ENCODE measurements at places on chromosomes 7 and 10.

DNA sequence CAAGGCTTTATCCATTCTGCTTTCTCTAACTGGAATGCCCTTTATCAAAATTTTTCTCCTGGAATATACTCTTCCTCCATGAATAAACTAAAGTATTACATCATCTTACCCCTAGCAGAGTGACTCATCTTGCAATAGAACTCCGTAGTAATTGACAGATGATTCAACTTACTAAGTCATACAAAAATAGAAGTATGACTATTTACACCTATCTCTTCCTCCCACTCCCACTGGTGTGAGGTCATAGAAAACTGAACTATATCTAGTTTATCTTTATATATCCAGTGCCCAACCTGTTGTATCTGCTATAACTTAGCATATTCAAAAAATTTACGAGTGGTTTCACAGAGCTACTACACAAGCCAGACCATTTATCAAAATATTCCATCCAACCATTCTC is 26.1 kb downstream of the ABCB1 start:
- no peak for DNase-seq

GRCh38 chr10:33189808-33190207 is 144.7 kb downstream of the NRP1 start:
- DNase-seq = no peak

DNA sequence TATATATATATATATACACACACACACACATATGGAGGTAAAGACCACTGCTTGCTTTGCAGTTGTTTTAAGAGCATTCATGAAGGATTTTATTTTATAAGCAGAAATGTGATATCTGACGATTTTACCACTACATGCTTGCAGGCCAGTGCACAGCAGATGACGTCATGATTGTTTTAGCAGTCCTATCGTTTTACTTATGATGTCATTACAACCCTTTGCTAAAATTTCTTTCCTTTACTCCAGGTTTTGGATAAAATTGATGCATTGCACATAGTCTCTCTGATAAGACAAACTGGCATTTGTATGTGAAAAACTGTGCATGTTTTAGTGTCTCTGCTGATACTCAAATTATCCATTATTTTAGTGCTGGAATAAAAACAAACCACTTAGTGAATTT is 9.2 kb downstream of the EGFR start:
- DNase-seq = no peak

GRCh38 chr7:117707080-117707479 is 166.2 kb downstream of the CTTNBP2 start:
- no peak for DNase-seq

GRCh38 chr7:1042492-1042833 is 1.9 kb upstream of the GPR146 start:
- no peak for DNase-seq

DNA sequence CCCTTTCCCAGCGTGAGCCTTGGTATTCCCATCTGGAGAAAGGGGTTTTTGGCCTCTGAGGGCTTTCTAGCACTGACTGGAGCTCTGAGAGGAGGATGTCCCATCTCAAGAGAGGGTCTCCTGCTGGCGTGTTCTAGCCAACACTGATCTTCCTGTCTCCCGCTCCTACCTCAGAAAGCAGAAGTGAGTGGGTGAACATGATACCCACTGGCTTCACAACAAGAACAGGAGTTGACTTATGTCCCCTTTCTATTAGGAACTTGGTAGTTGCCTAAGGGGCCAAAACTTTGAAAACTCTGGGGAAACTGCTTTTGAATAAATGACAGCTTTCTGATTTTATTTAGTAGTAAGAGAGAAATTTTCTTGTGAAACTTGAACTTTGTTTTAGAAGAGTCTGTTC is 113.1 kb upstream of the ADCY1 start:
- no peak for DNase-seq

GRCh38 chr7:26329520-26330255 is 38.0 kb downstream of the SNX10 start:
- no peak for DNase-seq

GRCh38 chr10:91194497-91195179 is 25.8 kb upstream of the PCGF5 start:
- no peak for DNase-seq

- no peak for DNase-seq
Observed at GRCh38 chr7:47847207-47847606, 101.1 kb downstream of the PKD1L1 start.

DNA sequence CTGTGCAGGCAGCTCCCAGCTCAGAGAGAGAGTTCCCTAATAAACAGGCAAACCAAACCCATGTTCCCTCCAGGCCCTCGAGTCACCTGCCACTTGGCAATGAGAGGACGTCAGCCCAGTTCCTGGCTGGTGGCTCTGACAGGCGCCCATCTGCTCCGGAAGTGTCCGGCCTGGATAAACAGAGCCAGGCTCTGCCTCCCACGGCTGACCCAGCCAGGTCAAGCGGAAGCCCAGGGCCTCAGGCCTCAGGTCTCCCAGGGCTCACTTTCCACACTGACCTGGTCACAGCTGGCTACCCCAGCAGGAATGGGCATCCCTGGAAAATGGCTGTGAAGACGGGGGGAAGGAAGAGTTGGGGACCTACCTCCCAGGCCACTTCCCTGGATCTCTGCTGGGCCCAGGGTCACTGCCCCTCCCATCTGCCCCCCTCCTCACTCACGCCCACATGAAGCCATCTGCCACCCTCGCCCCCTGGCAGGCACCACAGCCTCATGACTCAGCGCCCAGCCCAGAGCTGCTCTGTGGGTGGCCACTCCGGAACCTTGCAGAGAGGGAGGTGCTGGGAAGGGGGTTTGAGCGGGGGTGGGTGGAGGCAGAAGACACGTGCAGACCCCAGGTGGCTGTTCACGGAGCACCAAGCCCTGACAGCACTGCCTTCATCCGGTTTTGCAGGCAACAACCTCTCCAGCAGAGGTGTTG is 37.4 kb upstream of the DUSP5 start:
- DNase-seq = peak; percentile 42

DNA sequence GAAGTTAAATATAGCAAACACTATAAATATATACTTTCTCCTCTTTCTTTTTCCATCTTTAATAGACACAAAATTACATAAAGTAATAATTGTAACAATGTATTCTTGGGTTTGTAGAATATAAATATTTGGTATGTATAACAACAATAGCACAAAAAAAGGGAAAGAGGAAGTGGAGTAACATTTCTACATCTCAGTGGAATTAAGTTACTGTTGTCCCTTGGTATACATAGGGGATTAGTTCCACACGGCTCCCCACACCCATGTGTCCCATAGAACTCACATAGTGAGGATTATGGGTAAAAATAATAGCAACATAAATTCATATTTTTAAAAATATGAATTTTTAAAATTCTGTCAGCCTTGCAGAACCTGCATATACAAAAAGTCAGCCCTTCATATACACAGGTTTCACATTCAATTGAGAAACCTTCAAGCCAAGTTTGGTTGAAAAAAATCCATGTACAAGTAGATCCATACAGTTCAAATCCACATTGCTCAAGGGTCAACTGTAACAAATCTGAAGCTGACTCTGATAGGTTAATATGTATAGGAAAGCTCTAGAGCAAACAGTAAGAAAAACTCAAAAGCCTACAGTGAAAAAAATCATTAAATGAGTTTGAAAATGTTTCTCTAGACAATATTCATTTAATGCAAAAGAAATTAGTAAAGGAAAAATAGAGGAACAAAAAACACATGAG is 92.4 kb downstream of the HYCC1 start:
- no peak for DNase-seq

DNA sequence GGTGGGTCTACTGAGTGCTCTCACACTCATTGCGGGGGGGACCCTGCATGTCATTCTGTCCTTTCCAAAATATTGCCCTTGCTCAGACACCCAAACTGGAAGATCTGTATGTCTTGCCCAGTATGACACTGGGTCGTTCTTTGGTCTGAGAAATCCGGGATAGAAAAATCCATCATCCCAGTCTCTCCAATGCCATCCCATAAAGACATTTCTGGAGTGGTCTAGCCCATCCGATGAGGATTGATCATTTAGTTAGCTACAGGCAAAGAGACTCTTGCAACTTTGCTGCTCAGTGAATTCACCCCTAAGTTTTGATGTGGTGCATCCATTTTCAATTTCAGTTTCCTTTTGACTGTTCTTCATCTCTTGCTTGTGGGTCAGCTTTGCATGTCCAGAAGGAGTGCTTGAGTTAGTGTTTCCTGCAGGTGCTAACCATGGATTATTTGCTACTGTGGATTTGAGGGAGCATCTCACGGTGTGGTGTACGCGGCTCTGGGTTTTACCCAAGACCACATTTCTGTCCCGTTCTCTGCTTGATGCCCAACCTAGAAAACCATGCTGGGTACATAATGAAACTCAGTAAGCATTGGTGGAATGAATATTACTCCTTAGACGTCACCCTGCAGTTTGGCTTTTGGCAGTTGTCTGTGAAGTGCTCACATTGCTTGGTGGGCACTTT is 247.0 kb upstream of the MKI67 start:
- no peak for DNase-seq

DNA sequence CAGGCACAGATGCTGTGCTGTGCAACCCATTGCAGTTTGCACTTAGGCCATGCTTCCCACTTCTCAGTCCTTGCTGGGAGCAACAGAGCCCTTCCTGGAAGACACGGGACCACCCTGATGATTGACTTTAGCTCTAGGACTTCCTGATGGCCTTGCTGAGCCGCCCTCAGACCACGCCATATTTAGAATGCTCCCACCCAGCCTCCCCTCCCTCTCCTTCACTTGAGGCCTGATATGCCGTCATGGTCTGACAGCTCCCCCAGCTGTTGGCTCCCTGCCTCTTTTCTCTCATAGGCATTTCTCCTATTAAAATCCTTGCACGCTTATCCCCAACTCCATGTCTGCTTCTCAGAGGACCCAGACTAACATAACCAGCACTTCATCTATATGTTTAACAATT is 29.4 kb upstream of the GATAD1 start:
- DNase-seq = no peak

GRCh38 chr10:84706875-84707274 is 378.5 kb downstream of the CCSER2 start:
- no peak for DNase-seq

GRCh38 chr10:549391-549790 is 140.1 kb downstream of the DIP2C start:
- no peak for DNase-seq

DNA sequence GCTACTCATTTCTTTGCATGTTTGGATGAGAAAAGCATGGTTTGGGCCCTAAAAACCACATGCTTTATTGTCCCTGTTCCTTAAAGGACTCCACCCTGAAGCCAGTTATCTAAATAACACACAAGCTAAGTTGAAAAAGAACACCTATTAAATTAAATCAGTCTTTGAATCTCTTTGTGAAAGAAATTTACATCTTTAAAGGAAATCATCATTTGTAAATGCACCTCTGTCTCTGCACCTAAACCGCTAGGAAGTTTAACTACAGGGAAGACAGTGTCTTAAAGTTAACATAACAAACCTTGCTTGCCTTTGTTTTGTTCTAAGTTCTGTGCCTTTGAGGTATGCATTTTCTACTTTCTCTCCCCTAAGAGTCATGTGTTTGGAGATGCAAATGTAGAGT is 52.6 kb downstream of the HTR7 start:
- DNase-seq = no peak

DNA sequence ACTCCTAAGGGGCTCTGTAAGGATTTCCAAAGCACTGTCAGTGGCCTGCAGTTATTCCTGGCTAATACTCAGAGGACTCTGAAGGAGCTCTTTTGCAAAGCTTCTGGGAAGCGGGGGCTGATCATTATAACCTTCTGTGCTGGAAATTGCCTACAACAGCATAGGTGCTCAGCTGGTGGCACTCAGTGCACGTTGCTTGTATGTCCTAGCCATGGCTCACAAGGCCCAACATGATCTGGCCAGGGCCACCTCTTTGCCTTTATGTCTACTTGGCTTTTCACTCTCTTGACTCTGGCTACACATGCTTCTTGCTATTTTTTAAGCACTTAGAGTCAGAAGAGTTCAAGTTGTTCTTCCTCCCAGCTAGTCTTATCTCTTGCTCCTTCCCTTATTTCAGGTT is 17.5 kb downstream of the LAMB4 start:
- no peak for DNase-seq

DNA sequence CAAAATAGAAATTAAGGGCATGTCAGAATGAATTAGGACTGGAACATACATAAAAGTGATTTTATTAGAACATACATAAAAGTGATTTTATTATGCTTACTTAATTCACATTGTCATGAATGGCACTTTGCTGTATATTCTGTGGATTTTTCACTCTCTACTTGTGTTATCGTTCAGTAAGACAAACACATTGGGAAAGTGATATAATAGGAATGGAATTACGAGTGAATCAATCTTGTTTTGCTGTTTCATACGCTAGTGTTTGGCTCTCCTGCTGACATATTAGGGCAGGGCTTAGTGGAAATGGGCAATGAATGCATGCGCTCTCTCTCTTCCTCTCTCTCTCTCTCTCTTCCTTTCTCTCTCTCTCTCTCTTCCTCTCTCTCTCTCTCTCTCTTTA is 561.1 kb downstream of the ACTR3B start:
- DNase-seq = no peak

- DNase-seq = no peak
Observed at GRCh38 chr10:69577268-69578232, 4.3 kb upstream of the NEUROG3 start.

GRCh38 chr7:43834463-43835251 is 34.7 kb downstream of the MRPS24 start:
- DNase-seq = peak; percentile 29

- peak; percentile 11 for DNase-seq
Observed at GRCh38 chr7:28685644-28686417, 272.3 kb downstream of the TRIL start.

DNA sequence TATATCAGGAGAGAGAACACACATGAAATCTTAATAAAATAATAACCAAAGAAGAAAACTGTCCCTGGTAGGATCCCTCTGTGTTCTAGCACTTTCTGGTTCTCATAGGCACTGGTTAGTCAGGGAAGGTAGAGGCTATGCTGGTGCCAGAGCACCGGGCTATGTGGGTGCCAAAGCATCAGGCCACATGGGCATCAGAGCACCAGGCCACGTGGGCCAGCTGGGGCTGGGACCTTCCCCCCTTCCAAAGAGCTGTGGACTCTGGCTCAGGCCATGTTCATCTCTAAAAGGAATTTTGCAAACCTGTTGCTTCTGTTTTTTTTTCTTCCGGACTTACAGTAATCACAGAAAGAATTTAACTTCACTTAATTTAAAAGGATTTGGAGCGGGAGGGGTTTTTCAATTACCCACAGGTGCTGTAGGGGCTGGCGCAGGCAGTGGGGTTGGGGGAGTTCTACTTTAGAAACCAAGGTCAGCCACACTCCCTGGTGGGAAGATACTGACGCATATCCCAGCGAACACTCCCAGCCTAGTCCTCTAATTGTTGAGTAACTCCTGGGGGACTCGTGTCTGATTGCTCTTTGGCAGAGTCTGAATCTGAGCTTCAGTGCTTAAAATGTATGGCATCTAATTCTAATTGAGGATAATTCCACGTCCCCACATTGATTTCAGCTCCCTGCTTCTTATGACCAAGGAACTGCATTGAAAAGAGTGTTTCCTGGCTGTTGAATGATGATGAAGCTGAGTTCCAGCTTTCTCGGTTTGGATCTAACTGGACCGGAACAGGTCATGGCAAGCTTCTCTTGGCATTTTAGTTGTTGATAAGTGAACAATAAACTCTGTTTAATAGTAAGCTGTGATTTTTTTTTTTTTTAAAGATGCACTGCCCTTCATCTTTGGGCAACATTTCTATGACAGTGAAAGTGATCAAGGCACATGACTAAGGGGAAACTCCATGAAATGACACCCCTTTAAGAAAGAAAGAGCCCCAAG is 110.7 kb upstream of the FZD8 start:
- DNase-seq = no peak

- DNase-seq = no peak
Observed at GRCh38 chr7:116259871-116260440, 49.6 kb downstream of the TES start.

Data from activated naive CD8-positive, alpha-beta T cell treated with anti-CD3 and anti-CD28 coated beads, Interleukin-2, amount 50 U/mL, for 24 hours (primary cell).